Activated CD4-positive, alpha-beta T cell treated with anti-CD3 and anti-CD28 coated beads, Interleukin-2, amount 50 U/mL, for 4 hours (primary cell): ENCODE measurements at places on chromosomes 12 and 14.

GRCh38 chr12:120642121-120642520 lies 1.7 kb downstream of the CABP1 start:
- DNase-seq, result no peak

DNA sequence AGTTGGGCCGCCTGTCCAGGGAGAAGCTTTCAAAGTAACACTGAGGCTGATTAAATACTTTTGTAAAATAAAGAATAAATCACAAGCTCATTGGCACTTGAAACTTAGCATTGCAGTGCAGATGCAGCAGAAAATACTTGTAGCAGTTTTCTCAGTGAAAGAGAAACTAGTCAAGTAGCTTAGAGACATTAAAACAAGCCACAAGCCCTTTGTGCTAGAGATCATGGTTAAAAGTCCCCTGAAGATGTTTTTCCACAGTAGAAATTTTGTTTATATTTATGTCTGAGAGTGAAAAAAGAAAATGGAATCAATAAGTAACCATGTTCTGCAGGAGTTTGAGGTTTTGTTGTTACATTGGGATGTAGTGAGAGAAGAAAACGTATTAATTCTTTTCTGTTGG lies 5.9 kb downstream of the PSEN1 start:
- no peak for DNase-seq

- DNase-seq, result no peak
Measured at GRCh38 chr12:89154743-89155499, 197.4 kb downstream of the DUSP6 start.

DNA sequence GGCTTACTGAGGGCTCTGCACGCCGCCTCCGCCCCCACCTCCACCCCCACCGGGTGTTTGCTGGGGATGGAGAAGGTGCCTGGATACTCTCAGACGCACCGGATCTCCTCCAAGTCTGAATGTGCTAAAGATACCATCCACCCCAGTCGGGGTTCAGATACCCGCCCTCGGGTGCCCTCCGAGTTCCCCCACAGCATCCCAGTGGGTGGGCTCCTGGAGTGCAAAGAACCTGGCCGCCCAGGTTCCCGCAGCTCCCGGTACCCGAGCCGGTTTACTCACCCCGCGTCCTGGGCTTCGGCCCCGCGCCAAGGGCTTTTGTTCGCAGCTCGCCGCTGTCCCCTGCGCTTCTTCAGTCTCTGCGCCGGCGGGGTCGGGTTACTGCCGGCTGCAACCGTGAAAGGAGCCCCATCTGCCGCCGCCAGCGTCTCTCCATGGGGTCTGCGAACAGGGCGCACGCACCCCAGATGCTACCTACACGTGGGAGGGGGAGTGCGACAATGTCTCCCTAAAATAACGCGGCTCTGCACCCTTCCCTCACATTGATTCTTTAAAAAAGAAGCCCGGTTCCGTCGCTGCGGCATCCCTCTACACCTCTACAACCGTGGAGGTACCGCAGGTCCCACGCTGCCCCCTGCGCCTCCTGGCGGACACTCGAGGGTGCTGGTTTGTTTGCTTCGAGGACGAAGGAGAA lies at the start of gene CCDC177:
TSS of gene CCDC177 (minus strand) at position 609 of the 691 bp plus-strand sequence. CDS start 1,249 bp downstream, outside the sequence.
- DNase-seq, result peak; percentile 73

DNA sequence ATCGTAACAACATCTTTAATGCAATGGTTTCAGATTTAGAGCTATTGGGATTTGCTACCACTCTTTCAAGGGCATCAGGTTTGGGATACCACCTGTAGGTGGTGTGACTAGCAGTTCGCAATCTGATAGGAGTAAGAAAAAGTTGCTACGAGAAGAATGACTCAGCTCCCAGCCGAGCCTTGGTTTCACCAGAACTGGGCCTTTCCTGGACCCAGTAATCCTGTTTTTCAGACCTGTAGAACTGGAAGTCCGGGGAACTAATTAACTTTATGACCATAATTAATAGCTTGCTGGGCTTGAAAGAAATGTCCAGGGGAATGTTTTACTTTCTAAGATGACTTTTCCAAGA lies 770 bp downstream of the ABHD4 start:
- peak; percentile 30 for DNase-seq
